ENCODE measurements at places on chromosomes 5 and 9. TPM values are rescaled to one million over a fixed set of nuclear protein-coding genes. Genes with fewer than 3 reads are reported as not detected.

GRCh38 chr5:167259806-167260205 lies 1031.6 kb upstream of the WWC1 start:
- no peak for DNase-seq

DNA sequence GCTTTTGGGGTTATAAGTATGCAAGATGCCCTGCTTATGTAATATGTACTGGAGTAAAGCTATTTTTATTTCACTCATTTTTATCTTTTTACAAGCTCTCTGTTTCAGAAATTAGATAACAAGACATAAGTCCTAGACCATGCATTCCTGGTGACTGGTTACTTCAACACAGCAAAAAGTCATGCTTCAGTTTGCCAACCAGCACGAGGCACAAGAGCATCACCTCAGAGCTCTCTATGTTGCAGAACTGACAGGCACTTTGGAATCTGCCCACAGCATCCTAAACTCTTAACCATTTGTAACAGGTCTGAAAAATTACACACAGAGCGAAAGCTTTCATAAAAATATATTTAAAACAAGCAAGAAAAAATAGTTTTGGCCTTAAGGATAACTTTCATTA lies 112.8 kb downstream of the MARCHF11 start:
- DNase-seq: no peak

GRCh38 chr9:14831661-14832060 lies 78.6 kb downstream of the FREM1 start:
- no peak for DNase-seq

DNA sequence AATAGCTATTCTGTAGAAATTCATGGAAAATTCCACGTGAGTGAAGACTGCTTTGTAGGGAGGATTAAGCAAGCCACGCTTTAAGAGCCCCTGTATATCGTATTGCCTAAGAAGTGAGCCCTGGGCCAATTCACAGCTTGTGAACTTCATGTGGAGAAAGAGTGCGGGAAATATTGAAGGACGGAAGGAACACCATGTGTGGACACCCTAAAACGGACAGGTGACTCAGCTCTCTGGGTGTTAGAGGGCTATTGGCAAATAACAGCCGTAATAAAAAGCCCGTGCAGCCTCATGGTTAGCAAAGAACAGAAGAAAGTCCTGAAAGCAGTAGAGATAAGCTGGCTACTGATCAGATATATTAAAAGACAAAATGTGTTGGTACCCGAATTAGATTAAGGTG lies 26.4 kb downstream of the ZNF366 start:
- DNase-seq: no peak

- no peak for DNase-seq
Observed at GRCh38 chr9:71857159-71857558, 53.8 kb downstream of the ABHD17B start.

The RXRA gene
- 27.3 TPM for total RNA-seq

The OBP2B gene
- not detected for total RNA-seq

The PRDM9 gene
- not detected for total RNA-seq

The SLC45A2 gene
- total RNA-seq: 1.6 TPM

The AK1 gene
- total RNA-seq: 67.7 TPM

The MEF2C gene
- total RNA-seq: 58.0 TPM

The NLN gene
- 15.8 TPM for total RNA-seq

The EXOSC3 gene
- 24.6 TPM for total RNA-seq

The SOWAHA gene
- total RNA-seq: 93.5 TPM
